ENCODE measurements at places on chromosomes 12 and 14. TPM values are rescaled to one million over a fixed set of nuclear protein-coding genes. Genes with fewer than 3 reads are reported as not detected.

- no peak overlapping the region for H3K27ac ChIP-seq
- no peaks in the 10 kb centered on the region for H3K36me3 ChIP-seq
- no peak overlapping the region for H3K4me3 ChIP-seq
These were observed 33.2 kb downstream of the MARK3 start for GRCh38 chr14:103418481-103418818.

DNA sequence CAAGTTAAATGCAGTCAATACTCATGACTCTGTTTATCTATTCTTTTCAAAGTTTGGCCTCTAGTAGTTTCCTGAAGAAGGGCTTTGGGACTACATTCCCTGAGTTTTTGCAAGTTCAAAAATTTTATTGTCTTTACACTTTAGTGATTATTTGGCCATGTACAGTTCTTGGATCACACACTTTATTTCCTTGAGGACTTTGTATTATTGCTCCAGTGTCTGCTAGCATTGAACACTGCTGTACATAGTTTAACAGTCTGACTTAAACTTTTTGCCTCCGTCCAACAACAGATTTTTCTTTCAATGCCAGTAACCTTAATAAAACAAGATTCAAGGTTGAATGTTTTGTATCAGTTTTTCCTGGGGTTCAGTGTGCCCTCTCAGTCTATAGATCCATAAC is 132.3 kb downstream of the DERA start:
- no peak overlapping the region for H3K4me3 ChIP-seq
- no peaks in the 10 kb centered on the region for H3K27me3 ChIP-seq
- no peaks in the 10 kb centered on the region for H3K36me3 ChIP-seq
- H3K27ac ChIP-seq = no peak overlapping the region
- H3K4me1 ChIP-seq = no peaks in the 10 kb centered on the region

Gene AMN
- 1.5 TPM for total RNA-seq

- no peak overlapping the region for H3K4me3 ChIP-seq
- H3K4me1 ChIP-seq = no peaks in the 10 kb centered on the region
- no peak for DNase-seq
- no peaks in the 10 kb centered on the region for H3K27me3 ChIP-seq
- no peak overlapping the region for H3K27ac ChIP-seq
These were observed 64.9 kb downstream of the SPRING1 start for GRCh38 chr12:116672842-116673516.

Gene CHPT1
- total RNA-seq = 55.1 TPM

- peaks cover 12% of the 10 kb centered on the region for H3K4me1 ChIP-seq
- no peaks in the 10 kb centered on the region for H3K27me3 ChIP-seq
- no peak overlapping the region for H3K4me3 ChIP-seq
These were observed 53.3 kb downstream of the BEGAIN start for GRCh38 chr14:100533656-100534485.

GRCh38 chr12:89504560-89505346 is 19.8 kb downstream of the GALNT4 start:
- DNase-seq = no peak
- no peaks in the 10 kb centered on the region for H3K36me3 ChIP-seq
- no peaks in the 10 kb centered on the region for H3K4me1 ChIP-seq
- no peaks in the 10 kb centered on the region for H3K27me3 ChIP-seq
- no peak overlapping the region for H3K27ac ChIP-seq

GRCh38 chr12:92784356-92784755 is 81.6 kb downstream of the PLEKHG7 start:
- no peak overlapping the region for H3K27ac ChIP-seq
- H3K4me3 ChIP-seq = no peak overlapping the region
- no peaks in the 10 kb centered on the region for H3K36me3 ChIP-seq

- no peak overlapping the region for H3K4me3 ChIP-seq
- no peak overlapping the region for H3K27ac ChIP-seq
- H3K27me3 ChIP-seq = no peaks in the 10 kb centered on the region
These were observed 27.4 kb downstream of the NELL2 start for GRCh38 chr12:44848703-44849085.

- H3K4me3 ChIP-seq = no peak overlapping the region
- H3K27ac ChIP-seq = no peak overlapping the region
- no peaks in the 10 kb centered on the region for H3K27me3 ChIP-seq
These were observed 617.6 kb downstream of the LRFN5 start for GRCh38 chr14:42224053-42224888.

DNA sequence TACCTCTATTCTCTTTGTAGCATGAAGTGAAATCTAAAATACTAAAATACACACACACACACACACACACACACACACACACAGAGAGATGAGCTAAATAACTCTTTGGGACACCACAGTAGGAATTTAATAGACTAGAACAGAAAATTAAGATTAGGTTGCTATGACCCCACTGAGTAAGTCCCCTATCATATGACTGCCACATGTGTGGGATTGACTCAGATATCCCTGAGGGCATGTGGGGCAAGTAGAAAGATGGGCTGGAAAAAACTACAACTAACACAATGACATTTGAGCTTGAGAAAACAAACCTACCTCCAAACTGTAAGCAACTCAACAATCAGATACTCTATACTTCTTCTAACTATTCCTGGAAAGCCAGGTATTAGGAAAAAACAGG is 27.0 kb downstream of the SLC25A21 start:
- DNase-seq = no peak
- H3K4me3 ChIP-seq = no peak overlapping the region
- no peak overlapping the region for H3K27ac ChIP-seq
- H3K36me3 ChIP-seq = no peaks in the 10 kb centered on the region

- H3K36me3 ChIP-seq = no peaks in the 10 kb centered on the region
- H3K4me1 ChIP-seq = no peaks in the 10 kb centered on the region
- no peak overlapping the region for H3K4me3 ChIP-seq
- no peak for DNase-seq
These were observed 148.1 kb upstream of the LRIG3 start for GRCh38 chr12:59068436-59068835.

DNA sequence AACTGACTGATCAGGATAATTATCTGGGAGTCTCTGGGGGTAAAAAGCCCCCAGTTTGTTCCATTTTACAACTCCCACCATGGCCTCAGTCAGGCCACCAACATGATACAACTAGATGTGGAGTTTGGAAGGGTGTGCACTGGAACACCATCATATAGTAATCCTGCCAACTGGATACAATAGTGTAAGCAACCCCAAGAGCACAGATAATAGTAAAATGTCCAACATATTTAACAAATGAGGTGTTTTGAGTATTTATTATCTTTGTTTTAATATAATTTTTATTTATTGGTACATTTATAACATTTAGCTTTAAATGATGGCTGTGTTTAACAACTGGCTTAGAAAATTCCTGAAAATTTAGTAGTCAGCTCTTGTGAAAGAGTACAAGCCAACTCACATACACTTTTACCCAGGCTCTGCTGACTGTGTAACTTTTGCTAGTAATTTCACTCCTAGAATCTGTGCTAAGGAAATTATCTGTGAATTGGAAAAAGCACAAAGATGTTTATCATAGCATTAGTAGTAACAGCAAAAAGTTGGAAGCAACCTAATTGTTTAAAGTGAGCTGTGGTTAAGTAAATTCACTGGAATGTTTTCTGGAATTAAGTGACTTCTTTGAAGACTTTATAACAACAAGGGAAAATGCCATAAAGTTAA is 196.8 kb downstream of the RAD51B start:
- H3K27ac ChIP-seq = no peak overlapping the region
- no peaks in the 10 kb centered on the region for H3K4me1 ChIP-seq
- no peak for DNase-seq
- no peaks in the 10 kb centered on the region for H3K36me3 ChIP-seq
- H3K27me3 ChIP-seq = no peaks in the 10 kb centered on the region
- H3K4me3 ChIP-seq = no peak overlapping the region

DNA sequence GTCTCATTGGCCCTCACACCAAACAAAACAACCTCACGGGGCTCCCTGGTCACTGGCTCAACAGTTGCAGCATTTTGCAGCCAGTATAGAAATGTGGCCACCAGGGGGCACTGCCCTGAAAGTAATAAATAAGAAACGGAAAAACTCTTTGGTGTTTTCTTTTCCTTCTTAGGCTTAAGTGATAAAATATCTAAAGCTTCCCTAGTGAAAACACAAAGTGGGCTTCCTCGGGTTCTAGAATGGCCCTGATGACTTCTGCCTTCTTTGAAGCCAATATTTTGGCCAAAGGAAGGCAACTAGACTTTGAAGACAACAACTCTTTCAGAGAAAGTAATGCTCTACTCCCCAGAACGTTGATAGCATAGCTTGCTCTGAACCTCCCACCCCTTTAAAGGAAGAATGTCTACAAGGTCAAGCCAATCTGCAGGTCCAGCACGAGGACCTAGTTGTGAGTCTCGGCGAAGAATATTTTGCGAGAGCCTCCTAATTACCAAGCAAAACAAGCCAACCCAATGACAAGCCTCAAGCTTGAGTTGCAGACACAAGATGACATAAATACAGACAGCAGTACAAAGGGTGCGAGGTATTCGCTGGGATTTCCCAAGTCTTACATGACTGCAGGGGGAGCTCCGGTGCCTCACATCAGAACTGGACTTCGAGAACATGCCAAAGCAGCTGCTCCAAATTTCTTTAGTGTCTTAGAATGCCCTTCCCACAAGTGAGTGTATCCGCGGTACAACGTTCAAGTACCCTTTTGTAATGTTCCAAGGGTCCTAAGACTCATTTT is 2.6 kb downstream of the ITPK1 start:
- no peaks in the 10 kb centered on the region for H3K36me3 ChIP-seq
- H3K27me3 ChIP-seq = no peaks in the 10 kb centered on the region
- H3K4me1 ChIP-seq = peaks cover 14% of the 10 kb centered on the region
- H3K4me3 ChIP-seq = peak overlapping the region; percentile 68
- peak; percentile 82 for DNase-seq

Gene WDHD1
- 4.2 TPM for total RNA-seq

Gene AICDA
- not detected for total RNA-seq
